ENCODE measurements at places on chromosomes 3 and 15.

- DNase-seq = no peak
These were observed 37.9 kb downstream of the CAPN7 start for GRCh38 chr3:15243822-15244482.

DNA sequence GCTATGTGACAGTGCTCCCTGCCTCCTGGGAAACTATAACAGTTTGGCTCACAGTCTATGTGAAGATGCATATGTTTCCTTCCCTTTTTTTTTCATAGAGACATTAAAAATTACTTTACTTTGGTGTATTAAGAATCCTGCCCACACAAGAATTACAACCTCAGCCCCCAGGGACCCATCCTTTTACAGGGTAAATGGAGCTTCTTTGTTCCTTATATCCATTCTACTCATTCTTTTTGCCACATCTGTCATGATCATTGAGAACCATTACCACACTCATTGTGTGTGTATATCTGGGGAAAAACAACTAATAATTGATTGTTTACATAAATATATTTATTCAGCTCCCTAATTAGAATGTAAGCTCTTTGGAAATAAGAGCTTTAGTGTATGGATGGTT is 157.4 kb downstream of the SSR3 start:
- no peak for DNase-seq

- peak; percentile 57 for DNase-seq
These were observed 54.6 kb upstream of the MYZAP start for GRCh38 chr15:57537072-57537471.

DNA sequence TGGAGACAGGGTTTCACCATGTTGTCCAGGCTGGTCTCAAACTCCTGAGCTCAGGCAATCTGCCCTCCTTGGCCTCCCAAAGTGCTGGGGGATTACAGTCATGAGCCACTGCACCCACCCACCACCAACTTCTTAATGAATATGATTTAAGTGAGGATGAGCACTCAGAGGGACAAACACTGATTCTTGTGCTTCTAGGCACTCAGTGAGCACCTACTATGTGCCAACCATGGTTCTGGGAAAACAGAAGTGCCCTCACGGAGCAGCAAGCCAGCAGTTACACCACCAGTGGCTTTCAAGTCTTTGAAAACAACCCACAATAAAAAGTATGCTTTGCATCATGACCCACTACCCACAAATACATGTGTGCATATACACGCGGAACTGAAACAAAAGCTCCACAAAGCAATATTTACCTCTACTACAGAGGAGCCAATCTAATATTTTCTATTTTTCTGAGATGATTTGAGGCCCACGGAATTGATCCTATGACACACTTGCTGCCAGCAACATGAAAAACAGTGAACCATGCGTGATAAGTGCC is 91.9 kb downstream of the MEGF11 start:
- DNase-seq = no peak

DNA sequence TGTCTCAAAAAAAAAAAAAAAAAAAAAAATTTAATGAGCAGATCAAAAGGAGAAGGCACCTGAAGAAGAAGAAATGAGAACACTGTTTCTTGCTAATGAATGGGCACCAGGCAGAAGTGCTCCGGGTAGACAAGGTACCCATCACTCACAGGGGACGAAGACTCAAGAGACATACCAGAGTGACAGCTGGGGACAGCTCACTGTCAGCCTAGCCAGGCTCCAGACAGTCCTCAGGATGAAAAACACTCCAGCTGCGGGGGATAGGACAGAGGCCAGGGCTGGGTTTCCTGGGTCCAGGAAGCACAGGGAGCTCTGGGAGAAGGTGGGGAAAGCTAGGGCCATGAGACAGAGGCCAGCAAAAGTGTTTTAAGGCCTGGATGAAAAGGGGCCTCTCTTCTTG is 48.5 kb upstream of the PARL start:
- DNase-seq = no peak

GRCh38 chr15:92638291-92638708 is 17.3 kb downstream of the FAM174B start:
- DNase-seq = no peak

GRCh38 chr15:72199721-72200212 is 2.2 kb upstream of the GRAMD2A start:
- DNase-seq = no peak

GRCh38 chr3:60497902-60498301 is 753.4 kb downstream of the FHIT start:
- no peak for DNase-seq

DNA sequence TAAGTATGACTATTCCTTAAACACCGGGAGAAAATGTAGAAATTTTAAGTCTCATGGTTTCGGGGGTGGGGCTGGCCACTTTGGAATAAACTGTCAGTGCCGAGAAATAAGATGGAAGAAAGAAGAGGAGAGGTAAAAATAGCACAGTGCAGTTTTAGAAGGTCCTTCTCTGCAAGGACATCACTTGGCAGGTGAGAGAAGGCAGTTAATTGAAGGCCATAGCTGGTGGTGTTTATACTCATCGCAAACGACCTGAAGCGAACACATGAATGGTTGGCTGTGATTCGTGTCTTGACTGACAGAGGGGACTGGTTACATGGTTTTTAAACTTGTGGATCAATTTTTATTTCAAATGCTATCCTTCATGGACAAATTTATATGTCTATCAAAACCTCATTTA is 54.9 kb upstream of the SENP5 start:
- DNase-seq = no peak

DNA sequence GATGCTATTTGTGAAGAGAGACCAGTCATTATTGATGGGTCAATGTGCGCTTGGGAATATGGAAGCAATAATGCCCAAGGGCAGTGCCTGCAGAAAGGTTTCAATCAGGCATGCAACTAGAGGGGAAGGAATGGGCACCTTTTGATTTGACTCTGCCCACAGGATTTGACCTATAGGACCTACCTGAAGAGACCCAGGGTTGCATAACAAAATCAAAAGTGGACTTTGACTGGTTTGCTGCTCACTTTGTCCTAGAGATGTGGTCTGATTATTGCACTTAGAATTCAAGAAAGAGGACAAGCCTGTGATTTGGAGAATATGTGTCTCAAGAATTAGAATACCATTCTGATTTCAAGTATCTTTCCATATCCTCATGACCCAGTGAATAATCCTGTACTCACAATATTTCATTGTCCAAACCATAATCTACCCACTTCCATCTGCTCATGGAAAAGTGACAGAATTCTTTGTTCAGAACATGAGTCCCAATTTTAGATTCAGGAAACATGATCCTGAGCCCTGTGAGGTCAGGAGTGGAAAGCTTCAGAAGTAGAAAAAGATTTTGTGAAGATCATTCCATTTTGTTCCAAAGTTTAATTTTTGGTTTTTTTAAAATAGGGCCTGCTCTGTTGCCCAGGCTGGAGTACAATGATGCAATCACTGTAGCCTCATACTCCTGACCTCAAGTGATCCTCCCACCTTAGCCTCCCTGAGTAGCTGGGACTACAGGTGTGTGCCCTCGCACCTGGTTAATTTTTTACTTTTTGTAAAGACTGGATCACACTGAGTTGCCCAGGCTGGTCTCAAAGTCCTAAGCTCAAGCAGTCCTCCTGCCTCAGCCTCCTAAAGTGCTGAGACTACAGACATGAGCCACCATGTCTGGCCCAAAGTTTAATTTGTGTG is 151.3 kb upstream of the NR2E3 start:
- DNase-seq = no peak

GRCh38 chr15:27706300-27706699 is 392.8 kb downstream of the OCA2 start:
- no peak for DNase-seq

GRCh38 chr3:15633766-15634598 is 32.4 kb downstream of the BTD start:
- no peak for DNase-seq

- no peak for DNase-seq
These were observed 32.9 kb downstream of the PLCH1 start for GRCh38 chr3:155712008-155712407.

DNA sequence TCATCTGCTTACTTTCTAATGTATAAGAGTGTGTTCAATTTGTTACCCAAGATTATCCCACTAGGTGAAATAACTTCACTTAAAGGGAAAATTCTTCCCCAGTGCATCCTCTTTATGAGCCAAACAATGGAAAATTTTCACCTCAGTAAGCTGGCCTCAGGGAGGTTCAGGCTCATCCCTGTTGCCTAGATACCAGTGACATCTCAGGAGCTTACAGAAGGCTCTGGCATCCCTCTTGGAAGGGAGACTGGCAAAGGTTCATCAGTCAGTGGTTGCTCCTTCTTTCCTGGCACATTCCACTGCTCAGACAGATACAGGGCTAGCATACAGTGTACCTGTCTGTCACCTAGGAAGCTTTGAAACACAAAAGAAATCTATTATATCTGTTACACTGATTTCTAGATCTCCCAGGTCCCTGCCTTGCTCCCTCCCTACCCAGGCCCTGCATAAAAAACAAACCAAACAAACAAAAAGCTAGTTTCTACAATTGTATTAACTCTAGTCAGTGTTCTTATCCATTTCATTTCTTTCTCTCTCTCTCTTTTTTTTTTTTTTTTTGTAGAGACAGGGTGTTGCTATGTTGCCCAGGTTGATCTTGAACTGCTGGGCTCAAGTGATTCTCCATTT is 1.7 kb downstream of the IP6K2 start:
- DNase-seq = no peak

- DNase-seq = no peak
These were observed 163.3 kb upstream of the IL12A start for GRCh38 chr3:159825216-159825854.

- DNase-seq = no peak
These were observed 49.5 kb upstream of the PDZRN3 start for GRCh38 chr3:73674280-73674679.

GRCh38 chr15:62089616-62090015 is 22.8 kb downstream of the C2CD4A start:
- no peak for DNase-seq

- DNase-seq = no peak
These were observed 503.4 kb upstream of the MDFIC2 start for GRCh38 chr3:70815817-70816216.

GRCh38 chr15:85280203-85280602 is 100.2 kb upstream of the AKAP13 start:
- DNase-seq = no peak

GRCh38 chr15:100199711-100200286 is 142.0 kb downstream of the ADAMTS17 start:
- no peak for DNase-seq

- DNase-seq = no peak
These were observed 12.7 kb upstream of the PEX5L start for GRCh38 chr3:180049391-180049790.

GRCh38 chr3:108305484-108306172 is 9.3 kb downstream of the HHLA2 start:
- DNase-seq = no peak

DNA sequence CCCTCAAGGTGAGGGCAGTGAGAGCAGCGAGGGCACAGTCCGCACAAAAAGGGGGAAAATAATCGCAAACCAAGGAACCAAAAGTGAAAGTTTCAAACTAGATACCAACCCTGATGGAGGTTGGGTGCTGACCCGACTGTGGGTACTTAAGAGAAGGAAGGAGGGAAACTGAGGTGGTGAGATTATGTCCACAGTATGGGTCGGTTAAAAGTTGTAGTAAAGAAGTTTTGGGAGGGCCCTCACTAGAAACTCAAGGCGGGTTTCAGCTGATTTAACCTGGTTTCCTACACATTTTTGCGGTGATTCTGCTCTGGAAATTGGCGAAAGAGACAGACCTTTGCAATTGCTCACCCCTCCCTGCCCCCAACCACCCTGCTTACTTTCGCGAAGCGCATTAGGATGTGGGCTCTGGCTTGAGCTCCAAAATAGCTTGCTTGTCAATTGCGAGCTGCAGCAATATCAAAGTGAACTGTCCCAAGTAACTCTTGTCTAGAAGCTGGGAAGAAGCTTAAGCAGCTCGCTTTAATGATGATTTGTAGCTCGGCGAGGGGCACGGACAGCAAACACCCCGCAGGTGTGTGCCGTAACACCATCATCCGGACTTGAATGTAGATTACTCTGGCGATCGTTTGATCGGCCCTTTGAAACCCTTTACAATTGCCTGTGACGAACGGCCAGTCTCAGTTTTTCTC is 15.8 kb downstream of the SOX2 start:
- no peak for DNase-seq

DNA sequence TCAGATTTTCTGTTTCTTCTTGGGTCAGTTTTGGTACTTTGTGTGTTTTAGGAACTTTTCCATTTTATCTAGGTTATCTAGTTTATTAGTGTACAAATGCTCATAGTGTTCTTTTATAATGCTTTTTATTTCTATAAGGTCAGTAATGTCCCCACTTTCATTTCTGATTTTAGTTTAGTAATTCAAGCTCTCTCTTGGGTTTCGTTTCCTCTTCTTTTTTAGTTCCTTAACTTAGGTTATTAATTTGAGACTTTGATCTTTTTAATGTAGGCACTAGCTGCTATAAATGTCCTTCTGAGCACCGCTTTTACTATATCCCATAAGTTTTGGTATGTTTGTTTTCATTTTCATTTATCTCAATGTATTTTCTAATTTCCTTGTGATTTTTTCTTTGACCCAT is 27.0 kb upstream of the CD200R1L start:
- DNase-seq = no peak

DNA sequence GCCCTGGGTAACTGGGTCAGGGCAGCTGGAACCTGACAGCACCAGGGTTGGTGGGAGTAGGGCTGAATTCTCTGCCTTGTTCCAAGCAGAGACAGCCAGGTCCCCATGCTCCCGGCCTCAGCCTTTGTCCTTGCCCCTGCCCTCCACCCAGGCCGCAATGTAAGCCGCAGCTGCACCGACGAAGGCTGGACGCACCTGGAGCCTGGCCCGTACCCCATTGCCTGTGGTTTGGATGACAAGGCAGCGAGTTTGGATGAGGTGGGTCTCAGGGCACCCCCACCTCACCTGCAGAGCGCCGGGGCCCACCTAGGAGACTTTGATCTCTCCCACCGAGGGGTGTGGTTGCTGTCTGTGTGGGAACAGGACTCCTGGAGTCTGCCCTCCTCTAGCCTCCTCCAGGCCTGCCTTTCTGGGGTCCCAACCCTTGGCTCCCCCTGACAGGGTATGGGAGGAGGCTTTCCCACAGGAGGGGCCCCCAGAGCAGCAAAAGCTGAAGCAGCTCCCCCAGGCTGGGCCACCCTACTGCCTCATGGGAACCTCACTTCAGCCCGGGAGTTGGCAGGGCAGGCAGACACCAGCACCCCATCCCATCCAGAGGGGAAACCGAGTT is 23.4 kb downstream of the VIPR1 start:
- no peak for DNase-seq

DNA sequence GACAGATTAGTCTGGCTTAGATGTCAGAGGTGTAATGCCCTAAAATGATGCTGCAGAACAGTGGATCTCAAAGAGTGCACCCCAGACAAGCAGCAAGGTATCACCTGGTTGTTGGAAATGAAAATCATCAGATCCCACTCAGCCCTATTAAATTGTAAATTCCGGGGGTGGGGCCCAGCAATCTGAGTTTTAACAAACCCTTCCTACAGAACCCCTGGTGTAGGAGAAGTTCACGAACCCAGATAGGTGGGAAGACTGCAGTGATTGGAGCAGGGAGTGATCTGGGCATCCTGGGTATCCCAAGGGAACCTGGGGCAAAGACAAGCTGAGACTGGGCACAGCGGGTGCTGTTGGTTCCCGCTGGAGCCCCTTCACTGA is 24.3 kb upstream of the THRB start:
- DNase-seq = no peak

Data from kidney epithelial cell (primary cell).